T-helper 9 cell (primary cell): ENCODE measurements at places on chromosomes 5 and 9.

- no peak for DNase-seq
Observed at GRCh38 chr5:80917631-80918030, 42.5 kb upstream of the RASGRF2 start.

GRCh38 chr5:111747337-111747736, 9.7 kb downstream of the NREP start:
- DNase-seq: no peak

DNA sequence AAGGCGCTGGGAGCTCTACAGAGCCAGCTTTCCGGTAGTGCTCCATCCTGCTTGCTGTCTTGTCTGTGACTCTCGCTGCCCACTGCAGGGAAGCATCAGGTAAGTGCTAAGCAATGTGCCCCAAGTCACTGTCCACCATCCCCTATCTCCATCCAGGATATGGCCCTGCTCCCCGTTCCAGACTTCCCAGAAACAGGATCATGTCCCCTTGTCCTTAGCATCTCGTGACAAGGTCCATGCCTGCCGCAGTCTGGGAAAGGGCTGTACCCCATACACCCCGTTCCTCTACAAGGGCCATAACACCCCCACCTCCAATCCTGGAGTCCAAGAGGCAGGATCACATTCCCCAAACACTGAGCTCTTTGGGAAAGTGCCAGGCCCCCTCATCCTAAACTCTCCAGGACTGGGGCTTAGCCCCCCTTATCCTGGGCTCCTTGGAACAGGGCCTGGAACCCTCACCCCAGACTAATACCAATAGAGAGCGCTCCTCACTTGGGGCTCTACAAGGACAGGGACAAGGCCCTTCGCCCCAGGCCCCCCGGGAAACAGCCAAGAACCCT, 566 bp downstream of the RPP25L start:
- no peak for DNase-seq

GRCh38 chr9:108854094-108854493, 1.7 kb downstream of the ACTL7B start:
- DNase-seq: no peak

DNA sequence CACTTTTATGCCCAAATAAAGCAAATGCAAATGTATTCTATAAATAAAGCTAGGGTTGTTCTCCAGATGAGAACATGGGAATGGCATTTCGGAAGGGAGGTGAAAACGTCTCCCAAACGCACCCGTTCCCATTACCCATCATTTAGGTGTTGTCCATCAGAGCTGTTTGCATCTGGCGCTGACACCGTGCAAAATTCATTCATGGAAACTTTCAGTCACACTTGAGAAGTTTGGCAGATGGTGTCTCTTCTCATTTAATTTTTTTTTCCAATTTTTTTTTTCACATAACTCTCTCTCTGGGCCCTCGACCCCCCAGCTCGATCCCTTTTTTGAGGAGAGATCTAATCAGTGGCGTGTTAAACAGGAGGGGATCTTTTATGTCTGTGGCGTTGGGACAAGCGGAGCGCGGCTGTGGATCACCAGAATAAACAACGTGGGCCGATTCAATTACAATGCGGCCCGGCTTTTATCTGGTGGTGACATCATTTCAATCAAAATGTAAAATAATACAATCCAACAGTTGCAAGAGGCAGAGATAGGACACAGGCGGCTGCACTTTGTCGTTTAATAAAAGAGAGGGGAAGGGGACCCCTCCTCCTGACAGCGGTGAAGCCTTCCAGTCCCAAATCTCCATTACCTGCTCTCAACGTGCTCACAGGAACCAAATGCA, 246.1 kb upstream of the IRX4 start:
- no peak for DNase-seq

DNA sequence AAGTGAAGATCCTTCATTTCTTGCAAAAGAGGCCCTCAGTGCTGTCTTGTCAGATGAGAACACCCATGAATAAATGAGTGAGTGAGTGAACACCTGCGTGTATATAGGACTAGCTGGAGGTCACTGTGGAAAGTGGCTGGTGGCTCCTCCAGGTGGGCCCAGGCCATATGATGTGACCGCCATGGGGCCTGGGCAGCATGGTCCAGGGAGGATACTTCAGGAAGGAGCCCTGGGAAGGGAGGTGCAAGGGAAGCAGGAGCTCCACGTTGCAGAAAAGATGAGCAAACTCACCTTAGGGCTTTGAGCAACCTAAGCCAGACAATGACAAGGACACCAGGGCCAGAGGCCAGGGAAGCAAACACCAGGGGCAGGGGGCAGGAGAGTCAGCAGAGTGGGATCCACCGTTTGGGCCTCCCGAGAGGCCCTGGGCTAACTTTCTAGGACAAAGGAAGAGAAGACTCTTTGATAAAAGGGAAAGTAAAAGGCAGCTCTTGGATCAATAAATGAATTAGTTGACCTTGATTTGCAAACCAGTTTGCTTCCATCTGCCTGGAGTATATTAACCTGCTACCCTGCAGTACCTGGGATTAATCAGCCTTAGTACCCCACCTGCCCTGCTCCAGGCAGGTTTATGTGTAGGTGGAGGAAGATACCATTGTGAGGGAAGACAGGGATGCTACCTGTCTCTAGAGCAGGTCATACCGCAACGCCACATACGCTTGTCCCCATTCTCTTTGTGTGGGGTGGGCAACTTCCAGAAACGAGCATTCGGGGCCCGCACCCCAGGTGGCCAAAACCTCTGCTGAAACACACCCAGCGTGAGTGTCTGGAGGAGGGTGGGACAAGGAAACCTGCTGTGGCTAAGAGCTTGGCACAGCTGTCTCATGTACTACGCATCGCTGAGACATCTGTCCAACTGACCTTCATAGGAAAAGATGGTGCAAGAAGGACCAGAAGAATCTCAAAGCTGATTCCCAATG, 51.4 kb upstream of the OLFM1 start:
- no peak for DNase-seq

GRCh38 chr9:125763394-125763801, 16.2 kb downstream of the PBX3 start:
- DNase-seq: no peak

GRCh38 chr5:68332080-68332451, 116.5 kb downstream of the PIK3R1 start:
- DNase-seq: no peak

DNA sequence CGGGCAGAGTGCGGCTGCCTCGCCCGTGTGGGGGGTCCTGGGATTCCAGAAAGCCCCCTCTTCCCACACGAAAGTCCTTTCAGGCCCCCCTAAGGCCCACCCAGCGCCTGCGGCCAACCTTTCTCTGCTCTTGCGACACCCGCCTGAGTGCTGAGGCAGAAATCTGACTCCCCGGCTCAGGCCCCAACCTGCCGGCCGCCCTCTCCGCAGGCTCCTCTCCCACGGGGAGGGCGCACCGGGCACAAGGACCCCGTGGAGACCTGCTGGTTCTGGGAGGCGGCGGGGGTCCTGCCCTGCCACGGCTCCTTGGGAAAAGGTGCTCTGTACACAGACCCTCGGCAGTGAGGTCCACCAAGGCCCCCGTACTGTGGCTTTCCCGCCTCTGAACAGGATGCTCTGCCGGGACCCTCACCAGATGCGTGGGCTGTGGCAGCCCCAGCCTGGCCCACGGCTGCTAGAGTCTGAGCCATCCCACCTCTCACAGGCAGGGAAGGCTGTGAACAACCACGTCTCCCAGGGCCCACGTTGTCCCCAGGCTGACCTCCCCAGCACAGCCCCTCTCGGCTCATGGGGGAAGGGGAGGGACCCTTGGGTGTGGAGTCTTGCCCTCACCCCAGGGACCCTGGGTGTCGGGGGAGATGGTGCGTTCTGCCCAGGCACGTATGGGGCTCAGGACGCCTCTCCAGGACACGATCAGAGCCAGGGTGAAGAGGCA, 41.5 kb upstream of the EGFL7 start:
- no peak for DNase-seq

DNA sequence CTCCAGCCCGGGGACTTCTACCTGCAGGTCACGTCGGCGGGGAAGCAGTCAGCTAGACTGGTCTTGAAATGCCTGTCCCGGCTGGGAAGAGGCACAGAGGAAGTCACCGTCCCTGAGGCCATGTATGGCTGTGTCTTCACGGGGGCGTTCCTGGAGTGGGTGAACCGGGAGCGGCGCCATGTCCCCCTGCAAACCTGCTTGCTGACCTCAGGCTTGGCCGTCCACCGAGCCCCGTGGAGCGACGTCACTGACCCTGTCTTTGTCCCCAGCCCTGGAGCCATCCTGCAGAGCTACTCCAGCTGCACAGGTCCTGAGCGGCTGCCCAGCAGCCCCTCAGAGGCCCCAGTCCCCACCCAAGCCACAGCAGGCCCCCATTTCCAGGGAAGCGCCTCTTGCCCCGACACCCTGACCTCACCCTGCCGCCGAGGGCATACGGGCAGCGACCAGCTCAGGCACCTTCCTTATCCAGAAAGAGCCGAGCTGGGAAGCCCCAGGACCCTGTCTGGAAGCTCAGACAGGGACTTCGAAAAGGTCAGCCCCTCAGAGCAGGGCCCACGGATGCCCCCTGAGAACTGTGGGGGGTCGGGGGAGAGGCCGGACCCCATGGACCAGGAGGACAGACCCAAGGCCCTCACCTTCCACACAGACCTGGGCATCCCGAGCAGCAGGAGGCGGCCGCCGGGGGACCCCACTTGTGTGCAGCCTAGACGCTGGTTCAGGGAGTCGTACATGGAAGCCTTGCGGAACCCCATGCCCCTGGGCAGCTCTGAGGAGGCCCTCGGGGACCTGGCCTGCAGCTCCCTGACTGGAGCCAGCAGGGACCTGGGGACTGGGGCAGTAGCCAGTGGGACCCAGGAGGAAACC, 47.8 kb downstream of the PLEKHG4B start:
- DNase-seq: no peak

DNA sequence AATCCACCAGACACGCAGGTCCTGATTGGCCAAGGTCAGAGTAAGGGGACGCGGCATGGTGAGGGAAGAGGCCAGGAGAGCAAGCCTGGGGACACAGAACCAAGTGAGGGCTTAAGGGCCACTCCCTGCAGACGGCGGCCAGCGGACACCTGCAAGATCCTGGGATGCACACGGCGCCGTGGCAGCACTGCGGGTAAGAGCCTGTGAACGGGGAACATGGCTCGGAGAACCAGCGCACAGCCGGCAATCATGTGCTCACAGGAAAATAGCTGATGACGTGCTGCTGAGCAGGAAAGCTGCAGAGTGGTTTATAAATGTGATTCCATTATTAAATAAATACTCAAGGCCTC, 27.0 kb upstream of the NSMF start:
- DNase-seq: no peak

GRCh38 chr9:114117614-114117995, 18.5 kb upstream of the KIF12 start:
- no peak for DNase-seq

DNA sequence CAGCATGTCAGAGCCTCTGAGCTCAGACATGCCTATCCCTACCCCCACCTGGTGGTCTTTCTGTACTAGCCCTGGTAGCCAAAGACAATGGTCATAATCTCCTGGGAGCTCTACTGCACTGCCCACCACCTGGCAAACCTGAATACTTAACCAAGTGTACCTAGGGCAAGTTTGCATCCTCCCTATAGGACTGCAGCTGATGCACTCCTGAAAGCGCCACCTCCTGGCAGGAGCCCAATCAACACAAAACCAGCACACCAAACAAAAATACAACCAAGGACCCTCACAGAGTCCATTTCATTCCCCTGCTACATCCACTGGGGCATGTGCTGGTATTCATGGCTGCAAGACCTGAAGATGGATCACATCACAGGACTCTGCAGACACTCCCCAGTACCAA, 14.8 kb upstream of the FAM174A start:
- DNase-seq: no peak

DNA sequence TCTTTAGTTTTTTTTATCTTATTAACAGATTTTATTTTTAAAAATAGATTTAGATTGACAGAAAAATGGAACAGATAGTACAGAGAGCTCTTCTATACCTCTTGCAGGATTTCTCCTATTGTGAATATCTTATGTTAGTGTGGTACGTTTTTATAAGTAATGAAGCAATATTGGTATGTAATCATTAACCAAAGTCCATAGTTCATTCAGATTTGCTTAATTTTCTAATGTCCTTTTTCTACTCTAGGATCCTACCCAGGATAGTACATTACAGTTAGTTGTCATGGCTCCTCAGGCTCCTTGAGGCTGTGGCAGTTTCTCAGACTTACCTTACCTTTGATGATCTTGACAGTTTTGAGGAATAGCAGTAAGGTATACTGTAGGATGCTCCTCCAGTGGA, 30.4 kb downstream of the PPP2R2B start:
- DNase-seq: no peak

DNA sequence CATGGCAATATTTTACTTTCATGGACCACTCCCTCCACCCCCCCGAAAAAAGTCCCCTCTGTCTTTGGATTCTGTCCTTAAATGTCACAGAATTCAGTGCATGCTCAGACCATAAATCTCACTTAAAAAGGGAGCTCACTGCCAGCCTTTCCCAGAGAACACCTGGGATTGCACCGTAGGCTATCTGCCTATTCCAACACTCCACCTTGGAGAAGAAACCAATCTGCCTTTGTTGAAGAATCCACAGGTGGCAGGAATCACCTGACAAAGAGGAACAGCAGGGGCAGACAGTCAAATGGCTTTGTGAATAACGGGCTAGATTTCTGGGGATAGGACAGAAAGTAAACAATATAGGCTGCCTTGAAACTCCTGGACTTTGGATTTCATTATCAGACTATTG, 306.7 kb upstream of the BRINP1 start:
- DNase-seq: no peak

- no peak for DNase-seq
Observed at GRCh38 chr9:7534211-7534935, 265.2 kb downstream of the DMAC1 start.

GRCh38 chr5:64680289-64680688, 10.0 kb upstream of the SHISAL2B start:
- DNase-seq: no peak

DNA sequence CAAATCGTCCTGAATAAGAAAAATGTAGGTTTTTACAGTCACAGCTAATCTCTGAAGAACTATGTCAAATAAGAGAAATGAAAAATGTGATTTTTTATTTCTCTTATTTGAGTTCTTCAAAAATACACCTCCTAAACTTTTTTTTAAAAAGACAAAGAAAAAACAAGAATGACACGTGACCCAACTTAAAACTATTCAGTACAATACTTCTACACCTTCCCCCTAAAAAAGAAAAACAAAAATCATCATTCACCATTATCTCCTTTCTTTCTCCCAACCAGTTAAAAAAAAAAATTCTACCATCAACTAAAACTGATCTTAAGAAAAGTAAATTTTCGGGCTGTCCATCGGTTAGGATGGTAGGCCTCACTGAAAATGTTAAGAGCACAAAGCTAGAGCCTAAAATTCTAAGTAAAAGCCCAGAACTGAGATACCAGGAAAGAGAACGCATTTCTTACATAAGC, 2.1 kb downstream of the RNF145 start:
- DNase-seq: no peak

GRCh38 chr9:31677415-31677814, 707.0 kb upstream of the ACO1 start:
- DNase-seq: no peak
